Activated T-helper 17 cell treated with anti-CD3 and anti-CD28 coated beads, Interleukin-2, amount 50 U/mL, for 72 hours (primary cell): ENCODE measurements at places on chromosomes 2 and 18. TPM values are rescaled to one million over a fixed set of nuclear protein-coding genes. Genes with fewer than 3 reads are reported as not detected.

GRCh38 chr2:2701813-2702212 lies 370.7 kb upstream of the MYT1L start:
- ATAC-seq, result no peak

DNA sequence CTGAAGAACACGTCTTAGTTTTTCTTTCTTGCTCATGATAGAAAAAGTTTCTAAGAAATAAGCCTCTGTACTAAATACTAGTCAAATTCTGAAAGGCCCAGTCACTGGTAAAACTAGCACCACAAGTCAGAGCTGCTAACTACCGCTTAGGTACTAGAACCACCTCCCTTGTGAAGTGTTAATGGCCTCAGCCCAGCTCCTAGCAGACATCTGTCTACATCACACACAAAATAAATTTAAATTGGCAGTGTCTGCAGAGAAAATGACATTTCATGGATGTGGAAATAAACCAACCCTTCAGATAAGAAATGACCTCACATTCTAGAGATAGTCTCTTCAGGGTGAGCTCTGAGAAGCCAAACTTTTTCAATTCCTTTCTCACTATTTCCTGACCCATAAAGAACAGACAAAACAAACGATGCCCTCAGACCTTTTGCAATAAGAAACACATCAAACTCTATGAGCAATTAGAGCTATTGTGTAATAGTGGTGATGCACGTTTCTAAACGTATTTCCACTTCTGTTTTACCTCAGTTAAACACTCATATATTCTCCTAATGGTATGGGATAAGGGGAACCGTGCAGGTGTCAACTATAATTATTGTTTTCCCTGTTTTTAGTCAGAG lies 70.3 kb upstream of the DSG1 start:
- no peak for ATAC-seq

DNA sequence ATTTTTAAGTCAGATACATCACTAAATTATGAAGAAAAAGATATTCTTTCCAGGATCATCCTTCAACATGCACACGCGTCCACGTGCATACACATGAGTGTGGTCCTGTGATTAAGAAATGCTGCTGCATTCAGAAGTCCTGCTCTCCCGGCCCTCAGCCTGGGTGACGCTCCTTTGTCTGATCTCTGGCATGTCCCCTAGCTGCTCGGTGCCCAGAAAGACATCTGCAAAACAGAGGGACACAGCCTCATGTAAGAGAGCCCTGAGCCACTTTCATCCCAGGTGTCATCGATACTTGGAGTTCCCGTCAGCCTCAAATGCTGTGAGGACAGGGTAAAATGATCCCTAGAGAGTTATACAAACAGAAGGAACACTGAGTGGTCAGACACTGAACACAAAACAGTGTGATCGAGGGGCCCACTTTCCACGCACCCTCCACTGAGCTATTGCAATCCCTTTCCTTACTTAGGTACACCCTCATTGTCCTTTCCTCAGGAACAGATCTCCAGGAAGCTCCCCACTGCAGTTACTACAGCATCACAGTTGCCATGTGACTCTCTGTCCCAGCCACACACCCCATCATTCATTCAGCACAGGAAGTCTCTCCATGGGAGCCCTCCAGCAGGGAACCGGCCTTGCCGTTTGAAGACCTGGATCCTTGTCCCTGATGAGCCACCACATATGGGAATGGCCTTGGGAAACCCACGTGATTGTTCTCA lies 32.1 kb downstream of the CRACDL start:
- no peak for ATAC-seq

DNA sequence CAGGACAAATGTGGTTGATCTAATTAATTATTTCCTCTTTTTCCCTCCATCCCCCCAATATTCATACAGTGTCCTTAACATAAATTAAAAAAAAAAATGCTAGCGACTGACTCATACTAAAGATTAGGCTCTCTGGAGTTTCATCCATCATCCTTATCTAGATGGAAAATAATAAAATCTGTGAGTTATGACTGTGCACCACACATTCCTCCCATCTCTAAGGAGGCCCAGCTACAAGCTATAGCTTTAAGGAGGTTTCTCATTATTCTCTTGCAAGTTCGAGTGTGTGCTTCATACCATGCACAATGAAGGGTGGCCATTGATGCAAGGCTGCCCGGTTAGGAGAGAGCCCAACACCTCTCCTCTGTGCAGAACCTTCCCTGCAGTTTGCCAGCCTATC lies 77.3 kb downstream of the XDH start:
- ATAC-seq, result no peak

DNA sequence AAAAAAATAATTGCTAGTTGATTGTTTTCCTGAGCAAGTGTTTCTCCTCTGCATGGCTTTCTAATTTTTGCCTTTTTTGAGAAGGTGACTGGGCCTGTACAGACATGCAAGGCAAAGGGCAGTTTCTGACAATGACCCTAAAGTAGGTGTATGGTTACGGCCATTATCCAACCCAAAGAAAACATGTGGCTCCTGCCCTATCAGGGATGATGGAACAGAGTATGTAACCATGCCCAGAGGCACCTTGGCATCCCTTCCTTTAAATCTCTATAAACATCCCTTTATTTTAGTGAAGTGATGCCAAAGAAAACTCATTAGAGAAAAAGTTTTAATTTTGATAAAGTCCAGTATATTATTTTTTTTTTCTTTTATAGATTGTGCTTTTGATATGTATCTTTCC lies 217.5 kb downstream of the LPIN1 start:
- ATAC-seq, result no peak

STAT4 gene
- total RNA-seq, result 51.7 TPM

NYAP2 gene
- total RNA-seq, result not detected

PKP4 gene
- 24.0 TPM for total RNA-seq

ANKRD39 gene
- 25.2 TPM for total RNA-seq
